Stimulated activated CD4-positive, alpha-beta T cell treated with anti-CD3 and anti-CD28 coated beads, TNF-alpha, amount 100 ng/mL, for 24 hours (primary cell): ENCODE measurements at places on chromosomes 13 and 19.

- DNase-seq = peak; percentile 17
Measured at GRCh38 chr19:15869109-15869555, 28.7 kb downstream of the CYP4F2 start.

DNA sequence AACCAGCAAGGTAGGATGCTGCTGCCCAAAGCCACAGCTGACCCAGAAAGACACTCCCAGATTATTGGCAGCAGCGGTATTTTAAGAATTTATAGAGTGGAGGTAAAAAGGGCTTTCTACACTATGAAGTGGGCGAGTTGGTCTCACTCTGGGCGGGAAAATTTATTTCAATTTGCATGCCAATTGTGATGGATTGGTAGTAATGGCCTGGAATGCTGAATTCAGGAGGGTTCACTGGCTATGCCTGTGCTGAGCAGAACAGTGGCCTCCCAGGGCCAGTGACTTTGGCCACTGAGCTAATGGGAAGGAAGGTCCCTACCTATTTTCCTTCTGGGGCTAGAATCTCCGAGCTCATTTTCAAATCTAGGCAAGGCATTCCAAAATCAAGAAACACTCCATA, 243.5 kb downstream of the TSHZ3 start:
- DNase-seq = no peak

DNA sequence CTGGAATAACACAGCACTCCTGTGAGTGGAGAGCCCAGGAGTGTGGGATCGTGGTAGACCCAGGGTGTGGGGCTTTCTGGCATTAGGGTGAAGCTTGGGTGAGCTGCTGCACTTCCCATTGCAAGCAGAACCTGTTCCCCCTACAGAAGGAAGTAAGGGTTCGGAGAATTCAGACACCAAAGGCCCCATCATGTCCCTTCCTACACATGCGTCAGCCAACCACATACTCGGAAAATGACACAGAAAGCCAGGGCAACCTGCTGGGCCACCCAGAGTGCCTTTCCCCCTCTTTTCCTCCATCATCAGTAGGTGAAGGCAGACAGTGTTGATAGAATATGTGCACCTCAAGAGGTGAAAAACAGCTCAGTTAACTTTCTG, 42.9 kb downstream of the GGACT start:
- no peak for DNase-seq

DNA sequence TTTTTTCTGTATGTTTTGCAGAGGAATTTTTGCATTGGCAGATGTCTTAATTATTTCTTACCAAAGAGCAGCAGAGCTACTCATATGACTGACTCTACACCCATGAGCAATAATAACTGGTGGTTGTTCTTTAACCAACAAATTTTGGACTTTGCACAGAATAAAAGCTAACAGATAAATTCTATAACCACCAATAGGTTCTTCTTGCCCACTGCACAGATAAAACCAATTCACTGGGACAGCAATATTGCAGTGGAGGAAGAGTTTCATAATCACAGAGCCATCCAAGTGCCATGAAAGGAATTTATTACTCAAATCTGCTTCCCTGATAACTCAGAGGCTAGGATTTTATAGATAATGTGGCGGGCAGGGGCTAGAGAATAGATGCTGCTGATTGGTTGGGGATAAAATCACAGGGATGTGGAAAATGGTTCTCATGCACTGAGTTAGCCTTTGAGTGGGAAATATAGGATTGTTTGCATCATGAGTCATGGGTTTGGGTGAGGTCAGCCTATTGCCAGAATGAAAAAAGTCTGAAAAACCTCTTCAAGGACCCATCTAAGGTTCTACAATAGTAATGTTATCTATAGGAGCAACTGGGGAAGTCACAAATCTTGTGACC, 104.3 kb upstream of the PCDH17 start:
- DNase-seq = no peak

GRCh38 chr13:24734950-24735349, 29.0 kb upstream of the RNF17 start:
- DNase-seq = no peak

DNA sequence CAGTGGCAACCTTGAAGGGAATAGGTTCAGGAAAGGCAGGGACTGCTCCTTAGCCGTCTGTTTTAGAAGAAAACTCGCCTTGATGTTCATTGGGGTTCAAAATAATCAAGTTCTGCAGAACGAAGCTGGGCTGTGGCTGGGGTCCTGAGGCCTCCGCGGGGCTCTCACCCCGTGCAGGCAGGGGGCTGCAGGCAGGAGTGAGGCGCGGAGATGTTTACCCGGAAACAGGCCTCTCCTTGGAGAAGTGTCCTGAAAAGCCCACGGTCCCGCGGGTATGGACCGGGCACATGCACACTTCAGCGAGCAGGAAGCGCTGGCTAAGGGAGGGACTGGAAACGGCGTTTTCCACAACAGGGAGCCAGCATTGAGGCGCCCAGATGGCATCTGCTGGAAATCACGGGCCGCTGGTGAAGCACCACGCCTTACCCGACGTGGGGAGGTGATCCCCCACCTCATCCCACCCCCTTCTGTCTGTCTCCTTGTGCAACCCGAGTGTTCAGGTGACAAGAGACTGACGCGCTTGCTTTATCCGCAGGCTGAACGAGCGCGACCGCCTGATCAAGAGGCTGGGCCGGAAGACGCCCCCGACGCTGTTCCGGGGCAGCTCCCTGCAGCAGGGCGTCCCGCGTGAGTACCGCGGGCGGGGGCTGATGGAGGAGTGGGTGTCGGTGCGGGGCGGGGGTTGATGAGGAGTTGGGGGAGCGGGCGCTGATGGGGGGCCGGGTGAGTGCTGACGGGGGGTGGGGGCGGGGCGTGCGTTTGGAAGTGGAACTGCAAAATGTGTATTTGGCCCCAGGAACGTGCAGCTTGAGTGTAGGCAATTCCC, 39.6 kb downstream of the SHISA2 start:
- DNase-seq = peak; percentile 13

DNA sequence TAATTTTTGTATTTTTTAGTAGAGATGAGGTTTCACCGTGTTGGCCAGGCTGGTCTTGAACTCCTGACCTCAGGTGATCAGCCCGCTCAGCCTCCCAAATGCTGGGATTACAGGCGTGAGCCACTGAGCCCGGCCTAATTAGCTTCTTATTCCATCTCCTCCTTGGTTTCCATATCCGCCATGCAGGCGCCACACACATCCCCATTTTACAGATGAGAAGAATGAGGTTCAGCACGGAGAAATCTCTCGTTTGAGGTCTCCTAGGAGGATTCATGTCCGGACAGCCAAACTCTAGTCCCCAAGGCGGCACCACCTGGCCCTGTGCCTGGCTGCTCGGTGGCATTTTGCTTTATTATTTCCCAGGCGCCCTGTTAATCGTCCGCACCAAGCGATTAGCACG, 46.2 kb upstream of the PTPRS start:
- no peak for DNase-seq

GRCh38 chr19:33681081-33681680, 59.4 kb downstream of the CHST8 start:
- no peak for DNase-seq

DNA sequence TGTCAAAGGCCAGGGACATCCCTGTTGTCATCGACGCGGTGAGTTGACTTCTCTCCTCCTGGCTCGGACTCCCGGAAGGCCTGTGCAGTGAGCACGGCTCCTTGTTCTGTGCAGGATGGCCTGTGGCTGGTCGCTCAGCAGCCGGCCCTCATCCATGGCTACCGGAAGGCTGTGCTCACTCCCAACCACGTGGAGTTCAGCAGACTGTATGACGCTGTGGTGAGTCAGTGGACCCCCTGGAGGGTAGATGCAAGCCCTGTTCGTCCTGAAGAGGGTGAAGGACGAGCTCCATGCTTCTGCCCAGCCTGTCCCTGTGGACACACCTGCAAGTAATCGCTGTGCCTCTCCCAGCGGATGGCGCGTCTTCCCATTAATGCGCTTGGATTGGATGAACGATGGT, 19.2 kb downstream of the NAXD start:
- no peak for DNase-seq

- DNase-seq = no peak
Measured at GRCh38 chr19:15374105-15374651, 5.4 kb downstream of the AKAP8 start.
